ENCODE measurements at places on chromosomes 6 and 20. TPM values are rescaled to one million over a fixed set of nuclear protein-coding genes. Genes with fewer than 3 reads are reported as not detected.
A peak's percentile ranks its signal among the peaks of the same experiment; 100 is the strongest.

- DNase-seq: no peak
These were observed 165.8 kb downstream of the ZFAND3 start for GRCh38 chr6:37985355-37985754.

- no peak for DNase-seq
These were observed 6.6 kb upstream of the FBXO9 start for GRCh38 chr6:53058388-53059195.

GRCh38 chr20:58306421-58307261 is 2.9 kb upstream of the RAB22A start:
- DNase-seq: peak; percentile 72

OXT gene
- not detected for total RNA-seq

DNA sequence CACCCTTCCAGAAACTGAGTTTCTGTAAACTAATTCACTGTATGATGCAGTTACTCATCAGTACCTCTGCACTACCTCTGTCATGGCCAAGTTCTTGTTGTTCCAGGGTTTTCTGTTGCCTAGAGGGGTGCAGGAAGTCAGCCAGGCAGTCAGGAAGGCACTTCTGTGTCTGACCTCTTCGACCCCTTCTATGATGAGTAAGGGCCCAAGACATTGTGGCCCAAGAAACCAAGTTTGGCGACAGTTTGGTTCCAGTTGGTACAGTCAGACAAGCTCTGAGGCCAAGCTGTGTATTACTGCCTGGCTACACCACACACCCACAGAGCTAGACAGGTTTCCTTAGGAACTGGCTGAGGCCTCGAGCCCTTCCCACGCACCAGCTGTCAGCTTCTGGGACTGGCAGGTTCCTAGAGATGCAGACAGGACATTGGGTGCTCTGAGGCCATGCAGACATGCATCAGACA is 41.2 kb downstream of the TRAF3IP2 start:
- DNase-seq: no peak

SLC35D3 gene
- not detected for total RNA-seq

PAK5 gene
- total RNA-seq: not detected

GGTLC1 gene
- not detected for total RNA-seq

TRIM15 gene
- total RNA-seq: not detected
